ENCODE measurements at places on chromosomes 1 and 21.

DNA sequence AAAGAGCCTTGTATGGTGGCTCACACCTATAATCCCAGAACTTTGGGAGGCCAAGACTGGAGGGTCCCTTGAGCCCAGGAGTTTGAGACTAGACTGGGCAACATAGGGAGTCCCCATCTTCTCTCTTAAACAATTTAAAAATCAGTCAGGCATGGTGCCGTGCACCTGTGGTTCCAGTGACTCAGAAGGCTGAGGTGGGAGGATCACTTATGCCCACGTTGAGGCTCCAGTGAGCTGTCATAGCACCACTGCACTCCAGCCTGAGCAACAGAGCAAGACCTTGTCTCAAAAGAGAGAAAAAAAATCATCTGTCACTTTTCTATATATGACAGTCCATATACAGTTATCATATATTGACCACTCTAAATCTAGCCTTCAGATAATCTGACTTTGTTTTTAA lies 658.3 kb downstream of the LTN1 start:
- no peak for DNase-seq

GRCh38 chr1:167033646-167034045 lies 44.6 kb downstream of the MAEL start:
- no peak for DNase-seq

- DNase-seq: no peak
Observed at GRCh38 chr21:22855581-22855980, 1857.4 kb downstream of the NCAM2 start.

DNA sequence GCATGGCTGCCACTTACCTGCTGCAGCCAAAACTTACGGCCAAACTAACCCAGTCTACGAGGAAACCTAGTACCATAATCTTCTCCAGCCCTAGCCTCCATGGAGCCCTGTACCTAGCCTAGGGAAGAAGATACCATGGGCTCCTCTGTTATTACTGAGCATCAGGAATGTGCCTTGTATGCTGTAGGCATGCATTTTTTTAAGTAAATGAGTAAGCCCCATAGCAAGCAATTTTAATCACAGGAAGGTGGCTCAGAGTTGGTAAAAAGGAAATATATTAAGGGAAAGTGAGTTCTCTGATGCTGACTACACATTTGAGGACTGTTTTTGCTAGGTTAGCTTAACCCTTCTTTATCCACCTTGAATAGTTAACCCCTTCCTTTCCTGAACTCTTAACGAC lies 21.2 kb downstream of the NFASC start:
- no peak for DNase-seq

DNA sequence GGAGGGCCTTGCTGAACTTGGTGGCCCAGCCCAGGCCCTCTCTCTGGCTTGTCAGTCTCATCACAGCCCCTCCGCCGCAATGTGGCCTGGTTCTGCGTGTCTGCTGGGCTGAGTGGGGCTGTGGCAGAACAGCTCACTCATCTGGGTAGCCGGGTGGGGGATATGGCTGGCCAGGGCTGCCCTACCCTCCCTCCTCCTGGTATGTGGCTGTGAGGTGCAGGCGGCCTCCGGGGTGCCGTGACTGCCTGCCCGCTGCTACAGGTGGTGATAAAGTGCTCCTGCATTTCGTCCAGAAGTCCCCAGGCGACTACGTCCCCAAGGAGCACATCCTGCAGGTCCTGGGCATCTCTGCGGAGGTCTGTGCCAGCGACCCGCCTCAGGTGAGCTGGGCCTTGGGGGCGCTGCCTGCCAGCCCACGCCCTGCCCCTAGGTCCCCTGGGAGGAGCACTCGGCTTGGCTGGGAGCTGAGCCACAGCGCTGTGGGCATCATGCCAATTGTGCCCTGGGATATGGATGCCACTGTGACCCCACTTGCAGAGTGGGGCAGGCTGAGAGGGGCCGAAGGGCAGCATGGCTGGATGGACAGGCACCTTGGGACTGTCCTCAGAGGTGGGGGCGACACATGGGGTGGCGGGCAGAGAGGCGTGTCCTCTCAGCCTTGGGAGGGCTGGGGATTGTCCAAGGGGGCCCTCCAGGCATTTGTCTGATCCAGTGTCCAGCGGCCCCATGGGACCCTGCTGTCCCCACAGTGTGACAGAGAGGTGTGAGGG lies 2.3 kb downstream of the PRXL2B start:
- no peak for DNase-seq

DNA sequence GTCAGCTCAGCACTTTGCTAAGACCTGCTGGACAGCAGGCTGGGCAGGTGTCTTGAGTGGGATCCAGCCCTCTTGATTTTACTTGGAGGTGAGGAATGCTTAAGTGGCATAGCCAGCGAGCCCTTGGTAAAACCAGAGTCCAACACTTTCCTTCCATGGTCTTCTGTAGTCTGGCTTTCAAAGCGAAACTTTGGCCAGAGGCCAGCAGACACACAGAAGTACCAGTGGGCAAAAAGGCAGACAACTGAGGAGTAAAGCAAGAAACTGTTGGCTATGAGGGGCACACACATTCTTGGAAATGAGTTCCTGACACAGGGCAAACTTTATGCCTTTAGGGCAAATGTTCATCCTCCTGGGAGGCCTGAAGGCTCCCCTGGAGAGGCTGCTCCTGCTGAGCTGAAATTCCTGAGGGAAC lies 281.0 kb upstream of the POU3F1 start:
- no peak for DNase-seq

GRCh38 chr21:24509131-24509530 lies 1098.2 kb downstream of the MRPL39 start:
- DNase-seq: no peak

GRCh38 chr1:240691909-240692705 lies 80.2 kb upstream of the GREM2 start:
- no peak for DNase-seq

GRCh38 chr1:57860931-57861565 lies 437.2 kb upstream of the DAB1 start:
- no peak for DNase-seq

- DNase-seq: no peak
Observed at GRCh38 chr1:167022384-167022783, 33.3 kb downstream of the MAEL start.

- DNase-seq: no peak
Observed at GRCh38 chr1:224879162-224879803, 50.2 kb upstream of the DNAH14 start.

DNA sequence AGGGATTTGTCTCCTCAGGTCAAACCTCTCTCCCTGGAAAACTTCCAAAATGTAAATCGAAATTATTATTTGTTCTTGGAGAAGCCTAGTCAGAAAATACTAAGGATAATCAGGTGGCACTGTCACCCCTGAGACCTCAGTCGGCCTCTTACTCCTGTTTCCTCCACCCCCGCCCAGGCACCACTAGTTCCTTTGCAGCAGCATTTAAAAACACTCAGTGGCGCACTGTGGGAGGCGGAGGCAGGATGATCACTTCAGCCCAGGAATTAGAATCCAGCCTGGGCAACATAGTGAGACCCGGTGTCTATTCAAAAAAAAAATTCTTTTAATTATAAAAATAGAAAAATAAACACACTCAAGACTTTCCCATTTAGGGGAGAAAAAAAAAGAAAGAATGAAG lies 18.0 kb upstream of the IFNAR2 start:
- no peak for DNase-seq

Data from brain pericyte (primary cell).